Stimulated activated CD8-positive, alpha-beta memory T cell treated with anti-CD3 and anti-CD28 coated beads, Interleukin-7, amount 100 ng/mL, for 1 hour (primary cell): ENCODE measurements at places on chromosomes 1 and 21.

- no peak for DNase-seq
Measured at GRCh38 chr21:46154155-46154954, 1.0 kb downstream of the FTCD start.

- DNase-seq = no peak
Measured at GRCh38 chr1:194366705-194367104, 1180.3 kb upstream of the B3GALT2 start.

- DNase-seq = no peak
Measured at GRCh38 chr1:242425232-242425631, 99.3 kb downstream of the PLD5 start.

- DNase-seq = no peak
Measured at GRCh38 chr1:245710961-245711903, 556.4 kb downstream of the KIF26B start.

GRCh38 chr1:201450721-201451291 lies 18.2 kb downstream of the PHLDA3 start:
- DNase-seq = no peak

DNA sequence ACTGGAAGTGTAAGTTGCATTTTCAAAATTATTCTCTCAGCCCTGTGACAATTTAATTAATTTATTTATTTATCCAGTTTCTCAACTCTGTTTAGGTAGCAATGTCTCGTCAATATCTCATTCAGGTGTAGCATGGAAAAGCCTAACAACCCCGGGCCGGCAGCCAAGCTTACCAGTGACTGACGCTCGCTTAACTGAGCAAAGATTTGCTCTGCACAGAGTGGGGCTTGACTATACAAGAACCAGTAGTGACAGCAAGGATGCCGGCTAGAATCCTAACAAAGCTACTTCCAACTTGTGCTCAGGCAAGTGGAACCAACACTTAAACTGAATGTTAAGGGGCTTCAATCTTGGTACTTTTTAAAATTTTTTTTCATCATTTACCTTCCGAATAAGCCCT lies 80.9 kb upstream of the ESRRG start:
- DNase-seq = no peak

- DNase-seq = no peak
Measured at GRCh38 chr1:157117527-157118057, 18.0 kb upstream of the ETV3L start.

DNA sequence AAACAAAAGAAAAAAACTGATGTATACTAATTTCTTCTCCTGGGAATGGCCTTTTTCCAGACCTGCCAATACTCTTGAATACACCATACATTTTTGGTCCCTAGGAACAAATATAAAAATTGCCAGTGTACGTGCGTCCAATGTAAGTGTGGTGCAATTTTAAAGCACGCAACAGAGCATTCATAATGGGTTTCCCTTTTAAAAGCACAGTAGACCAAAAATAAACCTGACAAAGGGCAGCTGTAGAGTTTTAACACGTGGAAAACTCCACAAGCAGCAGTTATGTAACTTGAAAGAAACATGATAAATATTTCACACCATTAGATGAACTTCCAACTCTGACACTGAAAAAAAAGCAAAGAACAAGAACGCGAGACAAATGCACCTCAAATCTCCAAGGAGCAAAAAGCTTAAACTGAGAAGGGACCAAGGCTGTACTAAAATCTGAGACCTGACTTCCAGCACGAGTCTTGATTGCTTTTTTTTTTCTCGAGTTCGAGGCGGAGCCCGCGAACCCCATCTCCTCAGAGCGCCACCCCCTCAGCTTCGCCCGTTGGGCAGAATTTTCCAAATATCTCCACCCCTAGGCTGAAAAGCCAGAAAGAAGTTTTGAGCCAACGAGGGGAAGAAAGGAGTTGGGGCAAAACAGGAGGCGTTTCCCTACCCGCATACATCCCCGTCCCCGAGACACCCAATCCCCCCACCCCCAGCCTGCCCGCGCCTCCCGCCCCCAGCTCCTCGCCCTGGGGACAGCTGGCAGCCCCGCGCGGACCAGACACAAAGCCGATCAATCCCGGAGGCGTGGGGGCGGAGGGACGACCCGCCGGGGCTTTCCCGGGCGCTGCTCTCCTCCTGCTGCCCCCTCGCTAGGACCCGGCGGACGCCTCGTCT lies at the start of gene JAM2:
Gene JAM2 (plus strand): TSS at position 599 of the 891 bp plus-strand sequence. CDS start 564 bp downstream, outside the sequence.
- no peak for DNase-seq

DNA sequence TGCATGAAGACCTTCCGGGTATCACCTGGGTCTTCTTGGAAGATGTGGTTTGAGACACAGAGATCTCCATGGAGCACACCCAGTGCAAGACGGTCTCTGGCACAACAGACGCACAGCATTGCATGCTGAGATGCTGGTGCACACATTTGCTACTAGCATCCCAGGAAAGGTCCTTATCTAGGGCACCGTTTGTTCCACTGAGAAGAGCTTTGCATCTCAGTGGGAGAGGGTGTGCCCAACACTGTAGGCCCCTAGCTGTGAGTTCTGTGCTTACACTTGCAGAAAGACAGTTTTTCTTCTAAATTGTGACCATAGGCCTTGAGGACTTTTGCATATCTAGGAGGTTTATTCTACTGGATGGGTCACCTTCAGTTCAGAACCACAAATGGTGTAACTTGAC lies 554.1 kb downstream of the MATN1 start:
- DNase-seq = no peak

DNA sequence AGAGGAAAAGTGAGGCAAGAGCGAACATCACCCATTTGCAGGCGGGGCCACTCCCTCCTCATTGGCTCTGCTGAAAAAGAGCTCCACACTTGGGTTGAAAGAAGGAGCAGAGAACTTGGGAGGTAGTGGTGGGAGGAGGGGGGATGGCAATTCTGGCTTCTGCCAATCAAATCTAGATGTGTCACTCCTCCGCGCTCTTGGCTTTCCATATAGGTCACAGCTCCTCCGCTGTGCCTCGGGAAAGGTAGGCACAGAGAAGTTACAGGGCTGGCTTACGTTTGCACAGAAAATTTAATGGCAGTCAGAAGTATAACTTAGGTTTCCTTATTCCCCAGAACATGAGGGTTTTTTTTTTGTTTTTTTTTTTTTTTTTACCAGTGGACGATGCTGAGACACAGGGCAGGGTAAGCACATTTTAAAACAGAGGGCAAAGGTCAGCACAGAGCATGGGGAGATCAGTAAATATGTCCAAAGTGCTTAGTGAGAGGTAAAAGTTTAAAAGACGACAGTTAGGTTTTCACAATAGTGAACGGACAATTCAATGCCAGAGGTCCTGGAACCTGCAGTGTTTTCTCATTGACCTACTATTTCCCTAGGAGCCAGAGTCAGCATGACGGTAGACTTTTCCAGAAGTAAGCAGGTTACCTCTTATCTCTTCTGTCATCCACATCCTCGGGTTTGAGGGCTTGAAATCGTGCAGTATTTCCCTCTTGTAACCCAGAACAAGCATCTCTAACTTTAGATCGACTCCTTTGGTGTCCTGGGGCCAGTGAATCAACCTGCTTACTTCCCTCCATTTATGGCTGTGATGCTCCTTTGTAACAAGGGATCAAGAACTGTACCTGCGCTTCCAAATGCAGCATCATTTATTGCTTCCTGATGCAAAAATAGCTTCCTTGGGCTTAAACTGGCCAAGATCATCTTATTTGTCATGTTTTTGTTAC lies 258.9 kb upstream of the PROX1 start:
- DNase-seq = no peak

- peak; percentile 46 for DNase-seq
Measured at GRCh38 chr21:43975469-43976098, 36.5 kb upstream of the TRAPPC10 start.

GRCh38 chr21:37986751-37987399 lies 70.6 kb upstream of the KCNJ6 start:
- no peak for DNase-seq

- DNase-seq = no peak
Measured at GRCh38 chr1:4563586-4563985, 90.8 kb upstream of the AJAP1 start.

- no peak for DNase-seq
Measured at GRCh38 chr1:19260211-19261138, 8.9 kb downstream of the MRTO4 start.

DNA sequence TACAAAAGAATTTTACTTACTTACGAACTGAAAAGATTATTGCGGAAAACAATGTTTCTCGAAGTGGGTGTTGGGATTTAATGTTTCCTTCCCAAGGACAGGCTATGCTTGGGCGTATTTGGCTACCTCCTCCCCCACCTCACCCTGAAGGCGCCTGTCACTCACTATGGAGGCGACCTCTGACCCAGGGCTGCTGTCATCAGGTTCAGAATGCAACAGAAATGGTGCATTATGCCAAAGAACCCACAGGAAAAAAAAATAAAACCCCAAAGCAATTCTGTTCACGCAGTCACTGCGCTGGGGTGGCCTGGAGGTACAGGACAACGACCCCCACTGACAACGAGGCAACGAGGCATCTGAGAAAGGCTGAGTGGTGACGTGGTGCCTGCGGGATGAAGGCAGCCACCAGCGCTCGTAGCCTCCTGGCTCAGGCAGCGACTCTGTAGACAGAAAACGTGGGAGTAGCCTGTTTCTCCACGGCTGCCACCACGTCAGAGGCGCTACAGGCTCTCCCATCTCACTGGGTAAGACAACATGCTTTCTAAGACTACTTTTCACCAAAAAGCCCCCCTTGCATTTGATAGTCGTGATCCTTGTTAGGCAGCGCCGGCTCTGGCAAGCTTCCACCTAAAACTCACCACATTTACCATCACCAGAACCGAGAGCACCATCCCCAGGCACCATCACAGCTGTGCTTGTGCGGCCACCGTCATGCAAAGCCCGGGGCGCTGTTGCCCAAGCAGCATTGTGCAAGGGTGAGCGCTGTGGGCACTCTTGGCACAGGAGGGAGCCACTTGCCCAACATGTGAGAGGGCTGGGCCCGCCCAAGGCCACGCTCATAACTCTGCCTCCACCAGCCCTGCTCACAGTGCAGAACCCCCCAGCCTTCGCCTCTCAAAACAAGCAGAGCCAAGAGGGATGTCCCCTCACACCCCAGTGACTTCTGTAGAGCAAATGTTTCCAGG lies 14.3 kb downstream of the NADK start:
- DNase-seq = no peak

DNA sequence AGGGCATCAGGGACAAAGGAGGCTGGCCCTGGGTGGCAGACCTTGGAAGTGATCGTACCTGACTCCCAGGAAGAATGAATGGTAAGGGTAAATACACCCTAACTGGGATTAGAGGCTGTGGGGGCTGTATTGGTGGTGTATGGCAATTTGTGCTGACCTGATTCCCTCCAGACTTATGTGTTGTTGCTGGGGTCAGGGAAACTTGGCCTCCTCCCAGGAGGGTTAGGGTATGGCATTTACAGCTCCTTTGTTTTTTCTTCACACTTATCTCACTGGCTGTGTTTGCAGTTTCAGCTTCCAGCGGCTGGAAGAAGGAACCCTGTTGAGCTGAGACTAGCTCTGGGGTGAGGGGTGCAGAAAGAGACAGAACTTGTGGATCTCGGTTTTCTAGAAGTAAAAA lies 8.2 kb downstream of the VANGL1 start:
- no peak for DNase-seq

GRCh38 chr1:225700889-225701465 lies 48.1 kb upstream of the ENAH start:
- no peak for DNase-seq

DNA sequence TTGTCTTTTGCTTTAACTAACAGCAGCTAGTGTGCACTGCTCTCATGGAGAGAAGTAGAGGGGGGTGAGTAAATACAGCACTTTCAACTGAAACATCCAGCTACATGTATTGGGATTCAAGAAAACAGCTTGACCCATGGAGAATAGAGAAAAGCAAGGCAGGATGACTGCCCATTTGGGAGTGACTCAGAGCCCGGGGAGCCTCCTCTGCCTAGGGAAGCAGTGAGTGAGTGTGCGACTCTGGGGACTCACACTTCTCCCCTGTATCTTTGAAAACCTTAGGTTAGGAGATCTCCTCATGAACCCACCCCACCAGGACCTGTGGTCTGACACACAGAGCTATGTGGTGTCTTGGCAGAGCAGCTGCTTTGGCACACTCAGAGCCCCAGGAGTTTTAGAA lies 82.0 kb upstream of the PTGFR start:
- DNase-seq = no peak

DNA sequence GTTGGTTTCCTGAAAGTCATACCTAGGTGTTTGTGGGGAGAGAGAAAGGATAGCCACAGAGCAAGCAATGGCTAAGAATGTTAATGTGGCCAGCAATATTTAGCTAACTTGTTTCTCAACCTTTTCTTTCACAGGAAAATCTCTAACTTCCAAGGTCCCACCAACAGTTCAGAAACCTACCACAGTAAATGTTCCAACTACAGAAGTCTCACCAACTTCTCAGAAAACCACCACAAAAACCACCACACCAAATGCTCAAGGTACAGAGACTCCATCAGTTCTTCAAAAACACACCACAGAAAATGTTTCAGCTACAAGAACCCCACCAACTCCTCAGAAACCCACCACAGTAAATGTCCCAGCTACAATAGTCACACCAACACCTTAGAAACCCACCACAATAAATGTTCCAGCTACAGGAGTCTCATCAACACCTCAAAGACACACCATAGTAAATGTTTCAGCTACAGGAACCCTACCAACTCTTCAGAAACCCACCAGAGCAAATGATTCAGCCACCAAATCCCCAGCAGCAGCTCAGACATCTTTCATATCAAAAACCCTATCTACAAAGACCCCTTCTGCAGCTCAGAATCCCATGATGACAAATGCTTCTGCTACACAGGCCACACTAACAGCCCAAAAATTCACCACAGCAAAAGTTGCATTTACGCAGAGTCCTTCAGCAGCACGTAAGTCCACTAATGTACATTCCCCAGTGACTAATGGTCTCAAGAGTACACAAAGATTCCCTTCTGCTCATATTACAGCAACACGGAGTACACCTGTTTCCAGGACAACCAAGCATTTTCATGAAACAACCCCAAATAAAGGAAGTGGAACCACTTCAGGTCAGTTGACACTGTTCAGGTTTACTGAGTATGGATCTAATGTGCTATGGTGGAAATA lies 15.3 kb downstream of the CD55 start:
- no peak for DNase-seq

- no peak for DNase-seq
Measured at GRCh38 chr21:46058431-46059145, 39.3 kb upstream of the COL6A2 start.

DNA sequence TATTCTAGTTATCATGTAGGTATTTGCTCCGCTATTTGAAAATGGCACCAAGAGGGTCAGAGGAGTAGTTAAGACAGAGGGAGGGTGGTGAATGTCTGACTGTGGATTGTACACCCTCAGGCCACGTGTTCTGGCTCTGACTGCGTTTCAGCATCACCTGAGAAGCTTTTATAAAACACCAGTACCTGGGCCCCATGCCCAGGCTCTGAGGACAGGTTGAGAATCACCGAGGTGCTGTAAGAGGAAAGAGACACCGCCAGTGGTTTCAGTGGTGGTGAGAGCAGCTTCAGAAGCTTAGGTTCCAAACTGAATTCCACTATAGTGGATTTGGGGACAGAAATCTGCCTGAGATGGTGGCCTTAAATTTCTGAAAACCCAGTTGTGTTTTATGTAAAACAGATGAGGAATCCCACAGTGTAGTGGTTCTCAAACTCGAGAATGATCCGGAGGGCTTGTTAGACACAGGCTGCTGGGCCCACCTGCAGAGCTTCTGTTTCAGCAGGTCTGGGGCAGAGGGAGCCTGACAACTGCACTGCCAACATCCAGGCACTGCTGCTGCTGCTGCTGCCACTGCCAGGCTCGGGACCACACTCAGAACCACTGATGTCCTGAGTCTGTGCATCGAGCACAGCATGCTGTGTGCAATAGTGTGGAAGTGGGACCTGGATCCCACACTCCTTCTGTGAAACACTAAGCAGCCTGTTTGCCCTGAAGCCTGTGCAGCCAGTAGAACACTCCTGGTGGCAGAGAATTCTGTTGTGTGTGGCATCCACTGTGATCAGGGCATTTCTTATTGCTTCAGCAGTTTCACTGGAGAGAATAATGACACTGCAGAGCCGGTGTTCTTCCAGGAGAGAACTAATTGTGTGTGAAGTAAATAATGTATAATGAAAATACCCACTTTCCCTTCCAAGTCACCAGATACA lies 98.7 kb downstream of the SUSD4 start:
- no peak for DNase-seq
